ENCODE measurements at places on chromosomes 12 and 14.

DNA sequence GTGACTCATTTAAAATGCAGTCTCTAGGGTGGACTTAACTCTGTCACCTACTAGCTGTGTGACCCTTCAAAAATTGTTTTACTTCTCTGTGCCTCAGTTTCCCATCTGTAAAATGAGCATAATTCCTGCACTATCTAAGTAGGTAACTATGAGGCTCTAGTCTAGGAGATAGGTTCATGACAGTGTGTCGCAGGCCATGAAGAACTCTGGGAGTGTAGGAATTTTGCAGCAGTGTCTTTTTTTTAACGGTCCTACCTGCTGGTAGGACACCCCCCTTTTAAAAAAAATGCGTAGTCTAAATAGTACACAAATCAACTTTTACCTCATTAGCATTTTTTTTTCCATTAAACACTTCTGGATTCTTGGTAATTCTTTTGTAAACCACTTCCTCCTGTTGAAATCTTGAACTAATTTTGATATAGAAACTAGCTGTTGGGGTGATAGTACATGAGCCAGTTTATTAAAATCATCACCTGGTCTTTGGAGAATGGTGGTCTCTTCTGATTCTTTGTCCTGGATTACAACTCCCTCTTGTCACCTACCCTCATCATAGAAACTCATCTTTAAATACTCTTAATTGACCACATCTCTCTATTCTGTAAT lies 86.0 kb upstream of the SLC38A2 start:
- no peak for DNase-seq

DNA sequence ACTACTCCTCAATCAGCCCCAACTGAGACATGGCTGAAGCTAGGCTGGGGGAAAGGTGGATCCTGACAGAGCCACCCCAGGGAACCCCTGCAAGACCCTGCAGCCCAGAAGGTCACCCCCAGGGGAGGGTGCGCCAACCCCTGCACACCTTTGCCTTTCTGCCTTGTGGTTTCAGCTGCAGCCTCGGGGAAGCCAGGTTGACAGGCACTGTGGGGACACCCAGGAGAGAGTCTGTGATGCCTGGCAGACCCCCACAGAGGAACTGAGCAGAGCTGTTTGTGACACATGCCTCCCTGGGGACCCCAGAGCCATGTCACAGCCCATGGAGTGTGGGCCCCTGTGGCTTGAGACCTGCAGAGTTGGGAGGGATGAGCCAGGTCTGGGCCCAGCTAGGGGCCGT lies 11.8 kb upstream of the HHIPL1 start:
- no peak for DNase-seq

GRCh38 chr14:45068396-45068795 lies 15.5 kb upstream of the PRPF39 start:
- no peak for DNase-seq

DNA sequence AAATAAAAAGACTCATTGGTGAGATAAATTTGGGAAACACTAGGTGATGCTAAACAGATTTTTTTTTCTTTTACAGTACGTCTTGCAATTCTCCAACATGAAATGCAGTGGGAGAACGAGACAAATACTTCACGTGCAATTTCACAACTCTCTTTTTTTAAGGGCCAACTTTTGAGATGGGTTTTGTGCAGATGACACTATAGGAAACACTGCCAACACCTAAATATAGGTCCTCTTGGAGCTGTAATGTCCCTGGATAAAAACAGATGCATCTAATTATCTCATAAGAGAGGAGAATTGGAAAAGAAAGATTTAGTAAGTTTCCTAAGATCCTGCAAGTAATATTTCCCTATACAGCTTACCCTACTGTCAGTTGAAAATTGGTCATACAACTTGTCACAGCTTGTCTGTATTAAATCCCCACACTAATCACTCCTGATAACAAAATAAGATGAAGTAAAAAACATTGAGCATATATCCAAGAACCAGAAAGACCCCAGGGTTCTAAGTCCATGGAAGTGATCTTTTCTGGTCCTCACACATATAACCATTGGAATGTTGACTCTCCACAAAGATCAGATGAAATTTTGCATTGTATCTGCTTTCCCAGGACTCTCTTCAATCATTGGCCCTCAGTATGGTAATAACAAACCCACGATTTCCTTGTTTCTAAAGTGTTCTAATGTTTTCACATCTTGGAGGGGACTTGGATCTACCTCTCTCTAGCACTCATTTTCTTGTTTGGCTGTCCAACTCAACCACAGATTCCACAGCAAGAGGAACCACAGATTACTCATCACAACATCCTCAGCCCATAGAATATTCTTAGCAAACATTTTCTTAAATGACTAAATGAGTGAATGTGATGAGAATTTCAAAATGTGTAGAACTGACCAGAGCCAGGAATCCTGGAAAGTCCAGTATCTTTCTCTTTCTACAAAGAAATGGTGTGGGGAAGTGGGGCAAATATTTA lies 769.4 kb upstream of the USP15 start:
- no peak for DNase-seq

DNA sequence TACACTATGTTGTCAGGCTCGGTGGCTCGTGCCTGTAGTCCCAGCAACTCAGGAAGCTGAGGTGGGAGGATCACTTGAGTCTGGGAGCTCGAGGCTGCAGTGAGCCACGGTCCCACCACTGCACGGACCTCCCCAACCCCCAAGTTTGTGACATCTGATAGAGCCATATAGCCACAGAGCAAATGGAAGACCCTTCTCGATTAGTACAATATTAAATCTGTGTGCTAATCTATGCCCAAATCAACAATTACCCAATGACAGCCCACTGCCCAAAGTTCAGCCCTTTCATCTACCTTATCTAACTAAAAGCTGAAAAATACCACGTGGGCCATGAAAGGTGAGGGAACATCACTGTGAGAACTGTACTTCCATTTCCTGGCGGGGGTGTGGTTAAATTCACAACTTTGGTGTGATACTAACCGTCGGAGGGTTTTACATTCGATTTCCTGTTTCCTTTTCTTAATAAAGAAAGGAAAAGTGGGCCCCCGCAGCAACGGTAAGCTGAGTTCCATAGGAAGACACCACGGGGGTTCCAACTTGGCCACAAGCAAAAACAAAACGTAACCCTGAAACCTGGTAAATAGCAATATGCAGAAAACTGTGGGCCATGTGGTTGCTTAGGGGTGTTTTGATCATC lies 31.2 kb upstream of the FOS start:
- DNase-seq: no peak

DNA sequence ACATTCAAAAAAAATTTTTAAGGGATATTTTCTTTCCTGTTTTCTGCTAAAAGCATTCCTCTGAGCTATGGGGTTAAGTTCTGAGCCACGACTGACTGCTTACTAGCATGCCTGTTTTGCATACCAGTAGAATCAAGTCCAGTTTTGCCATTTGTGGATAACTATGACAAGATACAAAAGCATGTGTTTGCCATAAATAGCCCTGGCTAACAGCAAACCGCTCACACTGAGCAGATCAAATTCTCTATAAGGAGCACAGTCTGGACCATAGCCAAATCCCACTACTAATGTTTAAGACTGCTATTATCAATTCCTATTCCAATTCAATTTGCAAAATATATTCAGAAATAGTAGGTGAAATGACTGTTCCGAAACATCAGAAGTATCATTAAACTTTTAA lies 3.2 kb downstream of the CFL2 start:
- no peak for DNase-seq
